ENCODE measurements at places on chromosomes 2 and 18.
A peak's percentile ranks its signal among the peaks of the same experiment; 100 is the strongest.

- no peak for DNase-seq
Observed at GRCh38 chr2:53177327-53177726, 590.3 kb upstream of the CHAC2 start.

- DNase-seq: no peak
Observed at GRCh38 chr2:174859563-174860169, 95.4 kb upstream of the CHRNA1 start.

- no peak for DNase-seq
Observed at GRCh38 chr2:226583715-226584114, 215.9 kb downstream of the IRS1 start.

DNA sequence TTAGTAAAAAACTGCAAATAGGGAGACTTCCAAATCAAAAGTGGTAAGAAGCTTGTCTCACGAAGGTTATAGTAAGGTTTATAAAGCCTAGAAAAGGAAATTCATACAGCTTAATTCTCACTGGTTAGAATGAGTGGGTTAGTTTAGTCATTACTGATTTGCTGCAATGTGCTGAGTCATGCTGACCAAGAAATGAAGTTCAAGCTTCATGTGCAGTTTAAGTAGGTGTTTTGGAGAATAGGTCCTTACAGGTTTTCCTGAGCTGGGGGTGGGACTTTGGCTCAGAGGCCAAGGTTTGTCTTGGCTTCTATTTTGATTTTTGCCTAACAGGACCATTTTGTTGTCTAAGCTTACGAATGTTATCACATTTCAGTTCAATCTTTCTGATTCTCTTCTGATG lies 15.1 kb downstream of the CLIP4 start:
- DNase-seq: no peak

GRCh38 chr2:118654945-118655344 lies 192.5 kb downstream of the EN1 start:
- no peak for DNase-seq

- DNase-seq: no peak
Observed at GRCh38 chr2:48519593-48519992, 10.4 kb upstream of the STON1 start.

DNA sequence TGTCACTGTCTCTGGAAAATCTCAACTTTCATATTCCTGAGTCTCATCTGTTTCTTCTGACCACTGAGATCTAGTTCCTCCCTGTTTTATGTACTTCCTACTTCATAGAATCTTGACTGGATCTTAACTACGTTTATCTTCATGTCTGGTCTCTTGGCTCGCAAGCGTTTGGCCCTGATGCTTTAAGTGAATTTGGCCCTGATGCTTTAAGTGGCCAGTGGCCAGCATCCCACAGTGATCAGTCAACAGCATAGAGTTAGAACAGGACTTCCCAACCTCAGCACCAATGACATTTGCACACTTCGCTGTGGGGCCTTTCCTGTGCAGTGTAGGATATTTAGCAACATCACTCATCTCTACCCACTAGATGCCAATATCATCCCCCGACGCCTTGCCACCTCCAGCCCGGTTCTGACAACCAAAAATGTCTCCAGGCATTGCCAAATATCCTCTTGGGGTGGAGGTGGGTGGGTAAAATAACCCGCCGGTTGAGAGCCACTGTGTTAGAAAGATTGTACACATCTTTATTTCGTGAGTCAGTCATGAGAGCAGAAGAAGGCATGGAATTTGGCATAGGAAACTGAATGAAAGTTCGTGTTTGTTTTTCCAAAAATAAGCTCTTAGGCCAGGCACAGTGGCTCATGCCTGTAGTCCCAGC lies 12.2 kb downstream of the TM4SF20 start:
- DNase-seq: no peak

GRCh38 chr2:763766-764525 lies 86.7 kb upstream of the TMEM18 start:
- DNase-seq: no peak

DNA sequence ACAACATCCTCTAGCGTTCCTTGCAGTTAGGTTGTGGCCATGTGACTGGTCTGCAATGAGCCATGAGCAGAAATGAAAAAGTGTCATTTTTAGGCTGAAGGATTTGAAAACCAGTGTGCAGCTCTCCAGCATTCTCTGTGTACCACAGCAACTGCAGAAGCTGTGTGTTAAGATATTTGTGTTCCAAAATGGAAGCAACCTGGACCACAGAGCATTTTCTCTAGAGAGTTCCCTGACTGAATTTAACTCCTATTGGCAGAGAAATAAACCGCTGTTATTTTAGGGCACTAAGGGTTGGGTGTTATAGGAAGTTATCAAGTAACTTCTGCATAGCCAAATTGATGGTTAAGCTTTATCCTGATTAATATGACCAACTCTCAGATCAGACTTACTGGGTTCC lies 257.2 kb upstream of the THUMPD2 start:
- DNase-seq: no peak

DNA sequence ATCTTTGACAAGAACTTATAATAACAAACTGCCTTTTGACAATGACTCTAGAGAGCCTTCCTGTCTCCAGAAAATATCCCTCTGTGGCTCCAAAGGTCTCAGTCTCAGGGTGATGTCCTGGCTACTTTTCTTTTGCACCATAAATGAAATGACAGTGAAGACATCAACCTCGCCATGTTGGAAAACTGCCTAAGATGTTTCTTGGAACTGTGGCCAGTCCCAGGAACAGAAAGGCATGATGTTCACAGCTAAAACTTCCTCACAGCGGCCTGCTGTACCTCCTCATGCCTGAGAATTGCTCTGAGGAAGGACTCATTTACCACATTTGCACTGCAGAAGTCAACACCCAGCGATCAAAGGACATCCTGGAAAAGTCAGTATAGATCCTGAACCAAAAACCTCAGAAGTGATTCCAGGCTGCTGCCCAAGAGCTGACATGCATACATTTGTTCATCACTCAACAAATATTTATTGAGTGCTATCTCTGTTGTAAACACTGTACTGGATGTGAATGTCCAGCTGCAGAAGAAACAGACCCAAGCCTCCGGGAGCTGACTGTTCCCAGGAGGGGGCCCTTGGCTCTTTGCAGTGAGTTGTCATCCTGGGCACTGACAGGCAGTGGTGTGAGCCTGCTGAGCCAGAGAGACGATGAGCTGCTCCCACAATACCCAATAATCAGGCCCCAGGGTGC lies 64.3 kb upstream of the ACSL3 start:
- DNase-seq: no peak

GRCh38 chr2:100704156-100704555 lies 115.8 kb upstream of the NPAS2 start:
- no peak for DNase-seq

GRCh38 chr2:152874955-152875354 lies 156.5 kb downstream of the ARL6IP6 start:
- DNase-seq: no peak

DNA sequence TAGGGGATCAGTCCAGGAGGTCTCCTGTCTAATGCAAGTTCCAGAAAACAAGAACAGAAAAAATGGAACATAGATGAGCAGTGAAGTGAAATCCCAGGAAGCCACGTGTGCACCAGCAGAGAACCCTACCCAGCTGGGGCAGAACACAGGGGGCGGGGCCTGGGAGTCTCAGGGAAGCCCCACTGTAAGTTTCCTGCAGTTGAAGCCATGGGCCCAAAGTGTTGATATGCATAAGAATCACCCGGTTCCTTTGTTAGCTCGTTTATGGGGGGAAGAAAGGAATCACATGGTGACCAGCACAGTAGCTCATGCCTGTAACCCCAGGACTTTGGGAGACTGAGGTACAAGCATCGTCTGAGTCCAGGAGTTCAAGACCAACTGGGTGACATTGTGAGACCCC lies 131.3 kb downstream of the INO80D start:
- no peak for DNase-seq

DNA sequence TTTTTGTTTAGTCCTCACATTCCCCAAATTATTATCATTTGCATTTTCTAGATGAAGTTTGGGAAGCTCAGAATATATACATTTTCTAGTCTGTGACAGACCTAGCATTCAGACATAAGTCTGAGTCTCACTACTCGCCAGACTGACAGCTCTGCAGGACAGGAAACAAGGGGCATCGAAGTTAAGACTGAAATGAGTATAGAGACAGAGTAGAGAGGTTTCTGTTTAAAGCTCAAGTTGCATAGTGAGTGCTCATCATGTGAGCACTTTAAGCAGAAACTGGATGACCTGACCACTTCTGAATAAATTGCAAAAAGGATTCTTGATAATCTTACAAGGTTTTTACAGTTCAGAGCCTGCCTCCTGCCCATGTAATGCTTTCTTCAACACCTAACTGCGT lies 1.1 kb downstream of the HADHB start:
- no peak for DNase-seq

- DNase-seq: no peak
Observed at GRCh38 chr2:64601034-64601754, 52.5 kb downstream of the SERTAD2 start.

GRCh38 chr2:96839293-96839874 lies 4.4 kb downstream of the ANKRD23 start:
- peak; percentile 75 for DNase-seq

- no peak for DNase-seq
Observed at GRCh38 chr18:8752329-8752728, 47.0 kb downstream of the MTCL1 start.

DNA sequence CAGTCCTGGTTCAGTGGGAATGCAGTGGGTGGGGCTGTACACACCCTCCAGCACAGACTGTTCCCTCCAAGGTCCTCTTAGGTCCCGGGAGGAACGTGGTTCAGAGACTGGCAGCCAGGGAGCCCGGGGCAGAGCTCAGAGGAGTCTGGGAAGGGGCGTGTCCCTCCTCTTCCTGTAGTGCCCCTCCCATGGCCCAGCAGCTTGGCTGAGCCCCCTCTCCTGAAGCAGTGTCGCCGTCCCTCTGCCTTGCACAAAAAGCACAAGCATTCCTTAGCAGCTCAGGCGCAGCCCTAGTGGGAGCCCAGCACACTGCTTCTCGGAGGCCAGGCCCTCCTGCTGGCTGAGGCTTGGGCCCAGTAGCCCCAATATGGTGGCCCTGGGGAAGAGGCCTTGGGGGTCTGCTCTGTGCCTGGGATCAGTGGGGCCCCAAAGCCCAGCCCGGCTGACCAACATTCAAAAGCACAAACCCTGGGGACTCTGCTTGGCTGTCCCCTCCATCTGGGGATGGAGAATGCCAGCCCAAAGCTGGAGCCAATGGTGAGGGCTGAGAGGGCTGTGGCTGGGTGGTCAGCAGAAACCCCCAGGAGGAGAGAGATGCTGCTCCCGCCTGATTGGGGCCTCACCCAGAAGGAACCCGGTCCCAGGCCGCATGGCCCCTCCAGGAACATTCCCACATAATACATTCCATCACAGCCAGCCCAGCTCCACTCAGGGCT lies 17.5 kb upstream of the FAHD2A start:
- no peak for DNase-seq
